ENCODE measurements at places on chromosomes 6 and 20. TPM values are rescaled to one million over a fixed set of nuclear protein-coding genes. Genes with fewer than 3 reads are reported as not detected.

RWDD2A gene
- polyA plus RNA-seq: 7.6 TPM

FNDC1 gene
- 8.6 TPM for polyA plus RNA-seq

TRIM40 gene
- polyA plus RNA-seq: not detected

PAK5 gene
- 0.60 TPM for polyA plus RNA-seq

HEY2 gene
- polyA plus RNA-seq: 8.0 TPM

ANGPT4 gene
- 0.23 TPM for polyA plus RNA-seq

GJA1 gene
- 81.5 TPM for polyA plus RNA-seq

RAET1L gene
- polyA plus RNA-seq: not detected

SNX9 gene
- polyA plus RNA-seq: 48.4 TPM

CCN2 gene
- polyA plus RNA-seq: 241 TPM

DEFB123 gene
- not detected for polyA plus RNA-seq

OLIG3 gene
- not detected for polyA plus RNA-seq

PTCHD4 gene
- 0.31 TPM for polyA plus RNA-seq

BEND3 gene
- 11.0 TPM for polyA plus RNA-seq

MYCT1 gene
- polyA plus RNA-seq: 13.4 TPM

CALHM6 gene
- polyA plus RNA-seq: 4.8 TPM

SALL4 gene
- 12.3 TPM for polyA plus RNA-seq

CTAGE9 gene
- polyA plus RNA-seq: not detected

PREX1 gene
- polyA plus RNA-seq: 14.4 TPM

FAM217A gene
- polyA plus RNA-seq: 1.9 TPM

PPP1R14C gene
- polyA plus RNA-seq: 0.81 TPM

GABRR1 gene
- polyA plus RNA-seq: 6.5 TPM

RAD21L1 gene
- not detected for polyA plus RNA-seq

NKAPL gene
- polyA plus RNA-seq: 2.1 TPM

MCCD1 gene
- polyA plus RNA-seq: 13.8 TPM

BMP5 gene
- 1.8 TPM for polyA plus RNA-seq

FAM83C gene
- polyA plus RNA-seq: 0.09 TPM

PPP1R16B gene
- polyA plus RNA-seq: 6.5 TPM

CGA gene
- polyA plus RNA-seq: 2.6 TPM

FGD2 gene
- polyA plus RNA-seq: 1.7 TPM

SCRT2 gene
- polyA plus RNA-seq: 0.06 TPM

CAP2 gene
- 13.7 TPM for polyA plus RNA-seq

LY6G6F gene
- 1.5 TPM for polyA plus RNA-seq

EZR gene
- polyA plus RNA-seq: 275 TPM
